Activated effector memory CD4-positive, alpha-beta T cell treated with anti-CD3 and anti-CD28 coated beads, Interleukin-2, amount 50 U/mL, for 16 hours (primary cell): ENCODE measurements at places on chromosomes 7 and 10.

- DNase-seq, result no peak
Observed at GRCh38 chr7:129952086-129952652, 591 bp downstream of the UBE2H start.

- DNase-seq, result no peak
Observed at GRCh38 chr10:126776168-126776567, 105.7 kb upstream of the C10orf90 start.

DNA sequence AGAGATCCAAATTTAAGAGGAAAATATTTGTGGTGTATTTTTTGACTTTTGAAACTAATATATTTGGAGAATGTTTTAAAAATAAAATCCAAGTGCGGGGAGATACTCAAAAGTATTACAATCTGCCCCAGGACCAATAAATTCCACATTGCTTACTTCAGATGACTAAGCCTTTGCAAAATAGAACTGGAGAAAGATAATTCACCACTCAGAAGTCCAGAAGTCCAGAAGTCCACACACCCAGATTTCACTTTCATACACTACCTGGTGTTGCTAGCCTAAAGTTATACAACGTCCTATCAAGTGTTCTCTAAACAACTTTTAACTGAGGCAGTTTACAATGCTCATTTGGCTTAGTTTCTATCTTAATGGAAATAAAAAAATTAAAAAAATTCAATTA lies 487.0 kb upstream of the SEMA3D start:
- DNase-seq, result no peak

DNA sequence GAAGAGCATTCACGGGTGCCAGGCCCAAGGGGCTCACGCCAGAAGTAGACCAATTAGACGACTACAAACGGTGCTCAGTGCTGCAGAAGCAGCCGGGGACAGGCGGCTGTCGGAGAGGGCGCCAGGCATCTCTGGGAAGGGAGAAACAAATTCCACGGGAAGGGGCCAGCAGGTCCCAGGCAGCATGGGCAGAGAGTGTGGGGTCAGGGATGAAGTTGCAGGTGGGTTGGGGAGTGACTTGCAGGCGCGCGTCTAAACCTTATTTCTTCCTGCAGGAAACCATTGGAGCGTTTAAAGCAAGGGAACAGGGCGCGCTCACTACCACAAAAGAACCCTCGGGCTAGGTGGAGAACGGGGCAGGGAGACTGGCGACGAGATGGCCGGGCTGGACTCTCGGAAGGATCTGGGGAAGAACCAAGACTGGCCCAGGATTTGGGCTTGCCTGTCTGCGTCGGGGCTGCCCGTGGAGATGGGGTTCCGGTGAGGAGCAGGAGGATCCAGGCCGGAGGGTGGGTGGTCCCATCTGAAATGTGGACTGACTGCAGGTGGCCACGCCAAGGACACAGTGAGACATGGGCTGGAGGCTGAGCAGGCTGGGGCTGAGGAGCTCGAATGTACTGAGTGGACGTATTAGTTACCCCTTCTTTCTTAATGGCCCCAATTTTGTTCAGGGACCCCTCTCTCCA lies 116.3 kb upstream of the DIP2C start:
- DNase-seq, result no peak

DNA sequence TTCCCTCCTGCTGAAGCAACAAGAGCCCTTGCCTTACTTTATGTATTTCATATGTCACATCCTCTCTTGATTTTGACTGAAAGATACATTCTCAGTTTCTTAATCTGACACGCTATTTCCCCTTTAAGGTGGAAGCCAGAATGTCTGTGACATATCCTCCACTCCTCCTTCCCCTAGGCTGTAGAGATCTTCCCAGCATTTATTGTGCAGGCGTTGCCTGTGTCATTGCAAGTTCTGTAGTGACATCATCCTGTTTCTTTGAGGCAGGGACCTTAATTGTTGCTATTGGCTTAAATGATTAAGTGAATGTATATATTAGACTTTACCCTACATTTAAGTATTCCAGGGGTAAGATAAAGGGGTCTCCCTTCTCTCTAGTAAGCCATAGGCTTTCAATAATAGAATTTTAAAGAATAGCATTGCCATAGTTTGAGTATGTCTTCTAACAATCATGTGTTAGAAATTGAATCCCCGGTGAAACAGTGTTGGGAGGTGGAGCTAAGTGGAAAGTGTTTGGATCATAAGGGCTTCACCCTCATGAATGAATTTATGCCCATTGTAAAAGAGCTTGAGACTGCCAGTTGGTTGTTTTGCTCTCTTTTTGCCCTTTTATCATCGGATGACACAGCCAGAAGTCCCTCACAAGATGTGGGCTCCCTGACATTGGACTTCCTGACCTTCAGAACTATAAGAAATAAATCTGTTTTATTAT lies 189.5 kb upstream of the CDC14C start:
- DNase-seq, result no peak

- DNase-seq, result no peak
Observed at GRCh38 chr7:139647085-139647484, 123.6 kb downstream of the CLEC2L start.

DNA sequence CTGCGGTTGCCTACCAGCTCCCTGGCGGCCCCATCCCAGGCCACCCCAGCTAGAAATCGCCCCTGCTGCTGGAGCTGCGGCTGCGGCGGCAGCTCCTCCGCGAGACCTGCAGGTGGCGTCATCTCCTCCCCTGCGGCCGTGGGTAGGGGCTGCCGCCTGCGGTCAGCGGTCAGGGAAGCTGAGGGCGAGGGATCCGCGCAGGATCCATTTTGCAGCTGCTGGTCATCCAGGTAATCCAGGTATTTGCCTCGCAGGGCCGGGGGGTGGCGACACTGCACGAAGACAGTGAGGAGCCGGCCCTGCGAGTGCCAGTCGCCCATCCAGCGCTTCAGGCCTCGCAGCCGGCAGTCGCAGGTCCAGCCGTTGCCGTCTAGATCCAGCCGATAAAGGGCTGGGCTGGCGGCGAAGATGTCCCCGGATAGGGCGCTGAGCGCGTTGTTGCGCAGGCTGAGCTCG lies 1.5 kb downstream of the TRIL start:
- DNase-seq, result no peak

DNA sequence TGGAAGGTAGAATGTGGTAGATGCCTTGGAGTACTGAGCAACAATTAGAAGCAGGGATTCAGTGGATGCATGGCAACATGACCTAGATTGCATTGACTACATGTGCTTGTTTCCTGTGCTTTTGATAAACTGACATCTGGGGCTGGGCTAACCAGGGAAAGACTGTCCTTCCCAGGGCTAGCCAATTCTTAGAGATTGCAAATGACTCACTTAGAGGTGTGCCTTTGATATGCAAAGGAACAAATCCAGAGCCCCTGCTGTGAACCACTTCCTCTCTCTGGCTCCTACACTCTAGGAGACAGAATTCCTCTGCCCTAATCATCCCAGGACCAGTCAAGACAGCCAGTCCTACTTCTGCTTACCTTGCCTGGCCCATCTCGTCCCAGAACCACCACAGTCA lies 651.5 kb downstream of the LRMDA start:
- no peak for DNase-seq

DNA sequence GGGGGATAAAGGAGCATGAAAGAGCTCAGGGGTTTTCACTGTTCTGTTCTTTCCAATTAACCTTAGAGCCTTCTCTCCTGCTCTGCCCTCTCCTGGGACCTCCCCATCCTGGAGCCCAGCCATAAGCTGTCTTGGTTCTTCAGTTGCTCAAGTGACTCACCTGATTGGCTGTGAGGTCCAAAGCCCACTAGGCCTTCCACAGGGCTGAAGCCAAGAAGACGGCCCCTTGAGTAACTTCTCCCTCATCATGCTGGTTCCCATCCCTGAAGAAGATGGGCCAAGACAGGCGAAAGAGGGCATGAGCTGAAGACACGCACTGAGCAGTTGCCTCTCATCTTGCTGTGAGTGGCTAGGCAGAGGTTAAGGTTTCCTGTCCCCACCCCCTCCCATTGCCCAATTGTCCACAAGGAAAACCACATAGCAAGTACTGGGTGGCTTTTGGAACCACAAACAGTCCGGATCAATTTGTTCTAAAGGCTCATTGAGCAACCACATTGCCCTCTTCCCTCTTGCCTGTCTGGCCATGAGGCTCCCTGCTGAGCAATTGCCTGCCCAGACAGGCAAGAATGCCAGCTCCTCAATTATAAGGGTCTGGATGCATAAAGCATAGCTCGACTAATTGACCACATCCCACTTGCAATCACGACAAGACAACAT lies 43.9 kb upstream of the GPAM start:
- no peak for DNase-seq

DNA sequence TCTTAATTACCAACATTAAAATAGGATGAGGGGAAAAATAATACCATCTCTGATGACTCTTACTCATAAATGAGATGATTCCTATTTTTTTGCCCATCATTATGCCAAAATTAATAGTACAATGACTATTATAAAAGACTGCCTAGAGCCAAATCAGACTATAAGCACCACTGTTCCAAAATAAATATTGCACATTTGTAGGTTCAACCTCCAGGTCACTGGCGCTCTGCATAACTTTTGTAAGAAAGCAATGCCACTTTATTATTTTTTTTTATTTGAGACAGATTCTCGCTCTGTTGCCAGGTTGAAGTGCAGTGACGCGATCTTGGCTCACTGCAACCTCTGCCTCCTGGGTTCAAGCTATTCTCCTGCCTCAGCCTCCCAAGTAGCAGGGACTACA lies 142.5 kb upstream of the SP8 start:
- DNase-seq, result no peak

DNA sequence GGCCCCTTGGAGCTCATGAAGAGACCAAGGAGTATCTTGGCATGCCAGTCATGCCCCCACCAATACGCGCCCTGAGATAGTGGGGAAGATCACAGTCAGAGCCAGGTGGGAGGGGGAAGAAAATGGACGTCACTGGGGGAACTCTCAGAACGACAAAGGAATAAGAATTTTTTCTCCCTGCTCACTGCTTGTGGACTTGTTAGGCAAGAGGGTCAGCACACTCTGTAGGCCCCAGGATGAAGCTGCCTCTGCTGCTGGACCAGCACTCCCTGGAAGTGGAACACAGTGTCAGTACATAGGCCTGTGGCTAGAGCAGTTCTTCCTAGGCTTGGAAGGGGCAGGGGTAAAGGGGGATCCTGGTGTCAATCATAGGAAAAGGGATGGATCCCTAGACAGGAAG lies 46.5 kb downstream of the DRGX start:
- DNase-seq, result no peak

DNA sequence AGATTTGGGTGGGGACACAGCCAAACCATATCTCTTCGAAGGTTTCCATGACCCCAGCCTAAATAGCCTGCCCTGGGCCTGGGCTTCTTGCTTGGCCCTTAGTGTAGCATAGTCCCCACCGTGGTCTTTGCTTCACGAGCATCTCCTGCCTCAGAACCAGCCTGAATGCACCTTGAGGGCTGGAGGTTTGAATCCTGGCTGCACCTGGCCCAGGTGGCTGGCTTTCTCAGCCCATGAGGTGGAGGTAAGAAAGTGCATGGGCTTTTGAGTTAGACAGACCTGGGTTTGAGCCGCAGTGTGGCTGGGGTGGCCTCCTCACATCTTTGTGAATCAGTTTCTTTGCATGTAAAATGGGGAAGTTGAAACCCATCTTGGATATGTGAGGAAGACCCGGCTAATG lies 24.2 kb upstream of the PCBD1 start:
- DNase-seq, result no peak

GRCh38 chr7:94389381-94389780 lies 5.3 kb upstream of the COL1A2 start:
- no peak for DNase-seq

- no peak for DNase-seq
Observed at GRCh38 chr7:104133238-104133637, 74.6 kb downstream of the ORC5 start.

GRCh38 chr7:18018296-18019215 lies 9.1 kb downstream of the PRPS1L1 start:
- DNase-seq, result no peak

GRCh38 chr7:123749537-123749857 lies 694 bp upstream of the WASL start:
- no peak for DNase-seq

DNA sequence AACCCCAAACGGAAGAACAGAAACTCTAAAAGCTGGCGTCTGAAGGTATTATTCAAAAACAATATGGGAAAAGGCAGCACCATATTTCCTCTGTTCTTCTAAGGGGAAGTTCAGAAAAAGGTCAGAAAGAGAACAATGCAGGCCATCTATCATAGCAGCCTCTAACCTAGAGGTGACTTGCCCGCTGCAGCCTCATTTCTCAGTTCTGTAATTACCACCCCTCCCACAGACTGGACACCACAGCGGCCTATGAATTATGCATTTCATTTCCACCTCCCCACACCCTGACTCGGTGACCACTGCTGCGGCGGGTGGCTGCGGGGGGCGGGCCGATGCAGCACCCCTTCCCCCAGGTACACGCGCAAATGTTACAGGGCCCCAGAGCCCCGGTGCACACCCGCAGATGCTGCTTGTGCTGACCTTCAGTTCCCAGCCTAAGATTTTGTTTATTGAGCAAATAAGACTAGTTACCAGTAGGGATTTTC lies 125.5 kb downstream of the CLEC2L start:
- no peak for DNase-seq

DNA sequence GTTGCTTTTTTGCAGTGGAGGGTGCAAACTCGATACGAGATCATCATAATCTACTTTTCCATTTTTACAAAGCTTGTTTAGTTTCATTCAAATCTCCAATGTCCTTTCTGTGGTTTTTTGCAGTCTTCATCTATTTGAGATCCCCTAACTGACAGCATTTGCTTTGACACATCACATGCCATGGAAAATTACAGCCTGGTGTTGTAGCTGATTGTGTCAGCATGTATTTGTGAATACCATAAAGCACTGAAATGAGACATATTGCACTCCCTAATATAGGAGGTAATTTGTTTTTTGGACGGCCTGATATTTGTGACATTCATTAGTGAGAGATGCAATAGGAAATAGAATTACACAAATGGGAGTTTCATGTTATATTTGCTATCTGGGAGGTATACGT lies 620.8 kb downstream of the KCNMA1 start:
- no peak for DNase-seq

DNA sequence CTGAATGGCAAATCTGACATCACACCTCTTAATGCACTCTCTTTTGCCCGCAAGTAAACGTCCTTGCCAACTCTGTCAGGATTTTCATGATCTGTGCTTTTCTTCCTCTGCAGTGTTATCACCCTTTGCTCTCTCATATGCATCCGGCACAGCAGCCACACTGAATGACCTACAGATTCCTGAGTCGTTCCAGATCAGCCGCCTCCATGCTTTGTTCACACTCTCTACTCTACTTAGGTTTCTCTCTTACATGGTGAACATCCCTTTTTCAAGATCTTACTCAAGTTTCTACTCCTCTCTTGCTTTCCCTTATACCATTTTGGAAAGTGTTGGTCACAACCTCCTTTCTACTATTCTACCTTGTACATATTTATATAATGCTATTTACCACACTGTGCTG lies 127.7 kb upstream of the AOAH start:
- no peak for DNase-seq

GRCh38 chr10:71603754-71604153 lies 115.8 kb downstream of the C10orf105 start:
- no peak for DNase-seq

DNA sequence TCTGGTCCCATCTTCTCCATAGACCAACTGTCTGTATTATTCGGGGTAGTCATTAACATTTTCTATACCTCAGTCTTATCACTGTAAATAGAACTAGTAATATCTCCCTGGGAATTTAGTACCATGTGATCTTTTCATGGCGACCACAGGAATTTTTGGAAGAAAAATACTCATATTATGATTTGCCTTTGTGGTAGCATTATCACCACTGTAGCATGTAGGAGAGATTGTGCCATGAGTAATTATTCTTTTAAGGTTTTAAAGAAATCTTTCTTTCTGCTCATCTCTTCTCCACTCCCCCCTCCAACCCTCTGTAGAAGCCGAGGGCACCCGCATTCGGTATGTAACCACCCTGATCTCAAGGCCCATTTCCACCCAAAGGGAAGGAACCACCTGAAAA lies 25.0 kb downstream of the ZNF365 start:
- DNase-seq, result no peak

- DNase-seq, result no peak
Observed at GRCh38 chr7:12322284-12322902, 81.3 kb downstream of the VWDE start.
